Activated T-cell treated with anti-CD3 and anti-CD28 coated beads for 24 hours (primary cell): ENCODE measurements at places on chromosomes 12 and 14.

DNA sequence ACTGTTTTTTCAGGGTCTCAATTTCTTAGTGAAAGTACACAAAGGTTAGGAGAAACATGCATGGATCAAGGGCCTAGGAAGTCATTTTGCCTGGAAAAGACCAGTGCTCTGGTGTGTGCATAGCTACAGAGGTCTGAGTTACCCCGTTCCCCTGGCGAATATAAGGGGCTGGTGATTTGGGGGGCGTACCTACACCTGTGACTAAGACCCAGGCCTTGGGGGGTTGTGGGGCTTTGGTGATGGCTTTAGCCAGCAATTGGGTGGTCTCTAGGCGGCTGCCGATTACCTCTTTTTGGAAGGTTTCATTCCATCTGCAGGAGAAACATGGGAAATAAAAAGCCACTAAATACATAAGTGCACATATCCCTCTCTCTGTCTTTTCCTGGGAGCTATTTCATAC lies 1.1 kb downstream of the SDR39U1 start:
- no peak for DNase-seq

DNA sequence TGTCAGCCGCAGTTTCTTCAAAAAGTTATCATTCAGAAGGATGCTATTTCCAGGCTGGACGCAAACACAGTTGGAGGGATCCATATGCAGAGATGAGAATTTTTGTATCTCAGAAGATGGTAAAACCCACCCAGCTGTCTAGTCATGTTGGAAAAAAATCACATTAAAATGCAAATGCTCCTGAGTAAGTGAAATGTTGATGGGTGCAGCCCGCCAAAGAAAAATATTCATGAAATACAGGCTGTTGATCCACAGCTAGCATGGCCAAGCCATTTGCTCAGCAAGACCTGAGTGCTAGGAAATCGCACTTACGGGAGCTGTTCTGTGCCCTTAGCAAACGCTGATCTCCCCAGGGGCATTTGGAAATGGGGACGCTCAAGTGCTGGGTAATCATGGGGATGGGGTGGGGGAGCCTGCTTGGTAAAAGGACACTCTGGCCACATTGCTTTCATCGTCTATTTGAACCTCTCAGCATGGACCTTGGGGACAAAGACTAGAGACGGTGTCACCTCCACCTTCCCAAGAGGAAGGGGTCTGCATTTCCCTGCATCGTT lies 25.7 kb downstream of the TUNAR start:
- no peak for DNase-seq

DNA sequence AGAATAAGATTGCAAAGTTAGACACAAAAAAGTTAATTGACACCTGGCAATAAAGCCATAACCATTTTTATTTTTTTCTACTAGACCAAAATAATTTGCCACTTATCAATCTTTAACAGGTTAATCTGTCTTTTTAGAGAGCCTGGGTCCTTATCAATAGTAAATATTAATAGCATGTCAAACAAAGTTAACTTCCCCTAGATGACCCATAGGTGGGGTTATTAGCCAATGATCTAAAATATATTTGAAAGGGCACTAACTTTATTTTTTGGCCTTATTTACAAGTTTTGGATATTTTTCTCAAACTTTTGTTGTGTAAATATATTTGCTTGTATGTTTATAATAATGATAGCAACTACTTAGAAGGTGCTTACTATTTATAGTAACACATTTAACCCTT lies 3.9 kb downstream of the ANKRD33 start:
- DNase-seq, result no peak

GRCh38 chr12:120936197-120936596 lies 32.0 kb upstream of the SPPL3 start:
- DNase-seq, result no peak

- DNase-seq, result no peak
Observed at GRCh38 chr14:38710196-38710595, 392.8 kb downstream of the SEC23A start.

- DNase-seq, result no peak
Observed at GRCh38 chr14:21382095-21382494, 1.7 kb downstream of the SUPT16H start.

GRCh38 chr12:119079530-119079929 lies 98.2 kb downstream of the SRRM4 start:
- DNase-seq, result no peak

- DNase-seq, result no peak
Observed at GRCh38 chr14:37329189-37330001, 131.7 kb downstream of the MIPOL1 start.

DNA sequence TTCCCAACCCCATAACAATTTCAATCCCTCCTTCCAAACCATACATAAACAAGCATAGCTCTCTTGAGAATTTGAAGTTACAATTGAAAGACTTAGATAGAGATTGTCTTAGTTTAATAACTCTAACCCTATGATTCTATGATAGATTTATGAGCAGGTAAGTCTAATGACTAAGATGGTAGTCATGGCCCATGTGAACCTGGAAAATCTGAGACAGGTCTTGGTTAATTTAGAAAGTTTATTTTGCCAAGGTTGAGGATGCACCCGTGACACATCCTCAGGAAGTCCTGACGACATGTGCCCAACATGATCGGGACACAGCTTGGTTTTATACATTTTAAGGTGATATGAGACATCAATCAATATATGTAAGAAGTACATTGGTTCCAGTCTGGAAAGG lies 248.8 kb downstream of the KCNH5 start:
- no peak for DNase-seq

DNA sequence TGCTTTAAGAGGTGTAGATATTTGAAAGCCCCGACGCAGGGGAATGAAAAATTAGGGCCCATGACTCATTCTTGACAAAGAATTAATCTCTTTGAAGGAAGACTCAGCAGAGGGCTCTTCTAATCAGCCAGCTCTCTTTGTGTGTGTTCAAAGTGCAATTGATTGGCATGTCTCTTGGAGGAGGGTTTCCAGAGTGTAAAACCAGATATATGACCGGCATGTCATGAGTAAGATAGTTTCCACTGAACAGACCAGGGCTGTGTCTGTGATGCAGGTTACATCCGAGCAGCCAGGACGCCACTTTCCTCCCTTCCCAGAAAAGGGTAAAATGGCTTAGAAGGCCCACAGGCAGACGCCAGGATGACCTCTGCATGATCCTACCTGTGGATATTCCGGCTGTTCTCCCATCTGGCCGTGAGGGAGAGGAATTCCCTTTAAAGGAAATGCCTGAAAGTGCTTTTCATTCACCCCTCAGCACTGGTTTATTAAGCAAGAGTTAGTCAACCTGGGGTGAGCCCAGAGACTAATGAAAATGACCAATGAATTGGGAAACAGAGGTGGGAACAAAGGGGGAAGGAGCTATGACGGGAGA lies 7.2 kb upstream of the KRT75 start:
- no peak for DNase-seq

- DNase-seq, result no peak
Observed at GRCh38 chr12:63792338-63792737, 12.6 kb downstream of the RXYLT1 start.

GRCh38 chr12:83106873-83107272 lies 420.2 kb downstream of the TMTC2 start:
- DNase-seq, result no peak

- DNase-seq, result no peak
Observed at GRCh38 chr14:105456736-105457617, 17.6 kb upstream of the CRIP2 start.

DNA sequence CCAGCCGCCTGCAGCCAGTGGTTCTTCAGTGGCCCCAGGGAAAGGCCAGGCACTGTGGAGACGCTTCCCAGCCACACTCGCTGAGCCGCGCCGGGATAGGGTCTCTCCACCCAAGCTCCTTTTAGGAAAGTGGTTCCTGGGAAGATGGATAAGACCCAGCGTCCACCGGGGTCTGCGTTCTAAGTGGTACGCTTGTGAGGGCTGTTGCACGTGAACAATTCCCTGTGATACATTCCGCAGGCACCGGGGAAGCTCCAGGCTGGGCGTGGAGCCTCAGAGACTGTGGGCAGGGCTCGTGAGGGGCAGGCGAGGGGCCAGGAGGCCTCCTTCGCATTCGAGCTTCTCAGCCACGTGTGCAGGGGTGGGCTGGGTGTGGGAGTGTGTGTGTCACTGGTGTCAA lies 48.4 kb downstream of the GALNT9 start:
- no peak for DNase-seq

DNA sequence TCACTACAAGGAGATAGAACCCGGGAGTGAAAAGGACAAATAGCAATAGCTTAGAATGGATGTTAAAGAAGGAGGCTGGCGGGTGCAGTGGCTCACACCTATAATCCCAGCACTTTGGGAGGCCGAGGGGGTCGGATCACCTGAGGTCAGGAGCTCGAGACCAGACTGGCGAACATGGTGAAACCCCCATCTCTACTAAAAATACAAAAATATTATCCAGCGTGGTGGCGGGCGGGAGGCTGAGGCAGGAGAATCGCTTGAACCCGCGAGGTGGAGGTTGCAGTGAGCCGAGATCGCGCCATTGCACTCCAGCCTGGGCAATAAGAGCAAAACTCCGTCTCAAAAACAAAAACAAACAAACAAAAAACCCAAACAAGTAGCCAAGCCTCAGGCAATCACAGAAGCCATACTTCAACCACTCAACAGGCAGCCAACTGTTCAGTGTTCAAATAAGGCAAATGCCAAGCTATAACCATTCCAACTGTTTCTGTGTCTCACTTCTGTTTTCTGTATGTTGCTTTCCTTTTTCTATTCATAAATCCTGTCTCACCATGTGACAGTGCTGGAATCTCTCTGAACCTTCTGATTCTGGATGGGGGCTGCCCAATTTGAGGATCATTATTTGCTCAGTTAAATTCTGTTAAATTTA lies 3.9 kb upstream of the SPTLC2 start:
- DNase-seq, result no peak

- DNase-seq, result no peak
Observed at GRCh38 chr12:28570811-28571210, 380.6 kb downstream of the CCDC91 start.
